Activated CD4-positive, CD25-positive, alpha-beta regulatory T cell treated with anti-CD3 and anti-CD28 coated beads, Interleukin-2, amount 50 U/mL, for 16 hours (primary cell): ENCODE measurements at places on chromosomes 12 and 14.

GRCh38 chr12:30928356-30929244 lies 2.1 kb downstream of the TSPAN11 start:
- no peak for DNase-seq

DNA sequence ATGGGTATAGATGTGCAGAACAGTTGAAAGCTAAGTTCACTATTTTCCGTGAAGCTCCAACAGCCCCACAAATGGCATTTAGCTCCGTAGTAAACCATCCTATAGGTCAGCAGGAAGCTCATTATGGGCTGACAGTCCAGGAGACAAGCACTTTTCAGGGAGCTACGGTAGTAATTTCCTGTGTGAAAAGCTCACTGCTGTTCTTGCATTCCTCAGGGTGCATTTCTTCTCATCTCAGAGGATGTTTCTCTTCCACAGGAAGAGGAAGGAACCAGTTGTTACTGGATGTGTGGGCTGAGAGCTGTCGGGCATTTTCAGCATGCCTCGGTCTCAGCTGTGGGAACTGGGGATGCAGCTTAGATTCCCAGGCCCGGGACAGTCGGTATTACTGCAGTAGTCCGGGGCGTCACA lies 72.8 kb downstream of the GALNT4 start:
- no peak for DNase-seq

DNA sequence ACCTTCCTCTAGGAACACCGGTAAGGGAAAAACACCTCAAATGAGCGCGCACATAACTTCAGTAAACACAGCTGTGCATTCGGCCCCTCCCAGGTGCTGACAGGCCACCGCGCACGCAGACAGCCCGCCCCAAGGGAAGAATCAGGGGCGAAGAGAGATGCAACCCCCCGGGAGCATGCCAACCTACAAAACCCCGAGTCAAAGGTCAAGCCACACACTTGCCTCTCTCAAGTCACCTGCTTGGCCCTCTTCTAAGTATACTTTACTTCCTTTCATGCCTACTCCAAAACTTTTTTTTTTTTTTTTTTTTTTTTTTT lies 2.3 kb upstream of the CYP46A1 start:
- no peak for DNase-seq

DNA sequence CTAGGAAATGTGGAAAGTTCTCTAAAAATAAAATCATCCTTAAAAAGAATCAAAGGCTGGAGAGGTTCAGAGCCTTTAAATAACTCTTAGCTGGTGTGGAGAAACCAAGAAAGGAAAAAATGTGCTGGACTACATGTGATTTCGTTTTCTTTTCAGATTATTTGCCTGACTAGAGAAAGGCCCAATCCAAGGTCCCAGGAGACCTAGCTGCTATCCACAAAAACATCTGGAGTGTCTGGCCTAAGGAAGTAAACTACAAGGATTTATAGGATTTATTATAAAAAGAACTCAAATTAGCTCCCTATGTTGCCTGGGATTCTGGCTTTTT lies 774 bp upstream of the TMEM30B start:
- no peak for DNase-seq

- DNase-seq, result no peak
Observed at GRCh38 chr12:18970603-18971002, 158.9 kb upstream of the PLEKHA5 start.

DNA sequence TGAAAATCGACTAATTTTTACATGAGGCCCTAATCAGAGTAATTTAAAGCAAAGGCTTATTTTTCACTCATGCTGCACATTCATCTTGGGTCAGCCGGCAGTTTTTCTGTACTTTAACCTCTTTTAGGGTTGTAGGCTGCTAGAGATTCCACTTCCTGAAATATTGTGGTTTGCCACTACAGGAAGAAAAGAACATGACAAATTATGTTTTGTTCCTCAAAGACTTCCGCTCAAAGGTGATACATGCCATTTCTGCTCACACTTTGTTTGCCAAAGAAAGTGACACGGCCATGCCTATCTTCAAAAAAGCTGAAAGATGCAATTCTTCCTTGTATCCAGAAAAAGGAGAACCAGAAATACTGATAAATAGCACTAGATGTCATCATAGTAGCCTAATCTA lies 183.4 kb upstream of the PPFIA2 start:
- DNase-seq, result no peak

DNA sequence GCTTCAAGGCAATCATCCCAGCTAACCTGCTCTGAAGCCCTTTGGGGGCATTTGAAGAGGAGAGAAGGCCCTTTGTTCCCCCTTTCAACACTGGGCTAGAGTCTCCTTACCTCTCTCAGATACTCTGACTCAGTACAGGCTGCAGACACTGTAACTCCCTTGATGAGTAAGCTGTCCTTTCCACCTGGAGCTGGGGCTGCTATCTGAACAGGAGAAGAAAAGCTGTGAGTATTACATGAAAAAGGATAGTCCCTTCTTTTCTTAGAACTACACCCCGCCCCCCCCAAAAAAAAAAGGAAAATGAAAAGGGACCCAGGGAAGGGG lies 186.6 kb upstream of the PLEKHG7 start:
- no peak for DNase-seq

GRCh38 chr12:103868215-103868614 lies 27.2 kb upstream of the NT5DC3 start:
- no peak for DNase-seq

GRCh38 chr12:102959391-102959790 lies 1.9 kb downstream of the ASCL1 start:
- DNase-seq, result no peak

- no peak for DNase-seq
Observed at GRCh38 chr12:124044809-124045321, 71.8 kb downstream of the ZNF664 start.

- no peak for DNase-seq
Observed at GRCh38 chr12:71452006-71452405, 12.4 kb downstream of the LGR5 start.
